ENCODE measurements at places on chromosomes 3 and 15.

DNA sequence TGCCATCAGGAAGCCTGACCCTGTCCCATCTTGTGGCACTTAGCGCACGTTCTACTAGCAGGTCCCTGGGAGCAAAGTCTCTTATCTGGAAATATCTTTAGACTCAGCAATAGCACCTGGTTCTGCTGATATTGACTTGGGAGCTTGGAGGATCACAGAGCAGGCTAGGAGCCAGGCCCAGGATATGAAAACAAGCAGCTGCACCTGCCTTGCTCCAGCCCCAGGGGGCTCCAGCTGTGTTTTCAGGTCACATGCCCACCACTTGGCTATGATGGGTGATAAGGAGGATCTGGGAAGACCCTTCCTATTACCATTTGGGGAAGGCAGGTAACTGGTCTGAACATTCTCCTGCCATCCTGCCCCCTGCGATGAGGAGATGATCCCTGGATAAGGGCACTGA is 87.8 kb downstream of the C3orf70 start:
- DNase-seq: no peak

DNA sequence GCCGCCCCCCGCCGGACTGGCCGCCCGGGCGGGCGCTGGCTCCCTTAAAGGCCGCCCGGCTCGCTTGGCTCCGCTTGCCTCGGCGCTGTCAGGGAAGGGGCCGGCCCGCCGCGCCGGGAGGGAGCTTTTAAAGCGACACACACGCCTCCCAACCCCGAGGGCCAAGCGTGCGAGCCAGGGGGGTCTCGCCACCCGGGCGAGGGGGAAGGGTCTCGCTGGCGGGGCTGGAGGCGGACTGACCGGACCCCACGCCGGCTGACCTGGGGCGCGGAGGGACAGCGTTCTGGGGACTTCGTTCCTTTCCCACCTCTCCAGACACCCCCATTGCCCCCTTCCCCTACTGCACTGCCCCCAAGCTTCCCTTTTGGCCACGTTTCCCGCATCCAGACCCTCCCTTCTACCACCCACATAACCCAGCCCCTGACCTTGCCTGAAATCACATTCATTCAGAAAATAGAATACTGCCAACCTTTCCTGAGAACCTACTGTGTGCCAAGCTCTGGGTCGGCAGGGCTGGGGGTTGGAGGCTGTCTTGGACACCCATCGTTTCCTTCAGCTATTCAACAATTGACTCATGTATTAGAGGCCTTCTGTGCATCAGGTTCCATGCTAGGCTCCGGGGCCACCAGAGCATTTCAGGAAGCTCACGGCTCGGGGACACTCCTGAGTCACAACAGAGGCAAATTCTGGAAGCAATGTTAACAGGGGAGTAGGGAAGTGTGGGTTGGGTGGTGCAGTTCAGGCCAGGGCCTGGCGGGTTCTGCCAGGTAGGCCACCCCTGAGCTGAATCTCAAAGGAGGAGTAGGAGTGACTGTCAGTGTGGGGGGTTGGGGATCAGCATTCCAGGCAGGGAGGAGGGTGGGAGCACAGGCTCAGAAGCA is at the start of gene INSYN1:
INSYN1 (minus strand) TSS at position 102 of the 881 bp plus-strand sequence. CDS start 2,221 bp downstream, outside the sequence.
- DNase-seq: no peak

DNA sequence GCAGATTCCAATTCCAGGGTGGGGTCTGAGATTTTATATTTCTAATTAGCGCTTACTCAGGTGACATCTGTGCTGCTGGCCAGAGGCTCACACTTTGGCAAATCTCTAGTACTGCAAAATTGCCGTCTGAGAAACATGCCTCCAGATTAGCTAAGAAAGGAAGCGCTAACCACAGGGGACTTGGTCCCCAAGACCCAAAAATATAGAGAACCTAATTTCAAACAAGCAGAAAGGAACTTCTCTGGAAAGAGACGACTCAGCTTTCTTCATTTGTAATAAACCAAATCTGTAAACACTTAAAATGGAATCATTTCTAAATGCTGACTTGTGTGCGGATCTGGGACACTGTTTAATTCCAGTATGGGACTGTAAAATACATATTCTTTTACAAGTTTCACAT is 55.7 kb downstream of the B3GNT5 start:
- DNase-seq: no peak

GRCh38 chr15:57692709-57693108 is 13.8 kb upstream of the POLR2M start:
- DNase-seq: no peak

DNA sequence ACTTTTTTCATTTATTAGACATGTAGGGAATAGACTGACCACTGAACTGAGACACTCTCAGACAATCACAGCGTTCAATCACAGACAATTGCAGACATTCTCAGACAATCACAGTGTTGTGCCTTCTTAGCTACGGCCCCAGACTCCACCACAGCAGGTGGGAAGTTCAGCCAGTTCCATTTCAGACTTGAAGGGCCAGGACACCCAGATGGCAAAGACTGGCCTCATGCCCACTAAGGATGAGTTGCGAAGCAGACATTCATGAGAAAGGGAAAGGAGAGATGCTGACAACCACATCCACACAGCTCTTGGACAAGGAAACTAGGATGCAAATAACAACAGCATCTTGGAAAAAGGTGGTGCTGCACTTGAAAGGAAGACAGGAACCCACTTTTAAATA is 21.9 kb upstream of the ALDH1L1 start:
- no peak for DNase-seq

DNA sequence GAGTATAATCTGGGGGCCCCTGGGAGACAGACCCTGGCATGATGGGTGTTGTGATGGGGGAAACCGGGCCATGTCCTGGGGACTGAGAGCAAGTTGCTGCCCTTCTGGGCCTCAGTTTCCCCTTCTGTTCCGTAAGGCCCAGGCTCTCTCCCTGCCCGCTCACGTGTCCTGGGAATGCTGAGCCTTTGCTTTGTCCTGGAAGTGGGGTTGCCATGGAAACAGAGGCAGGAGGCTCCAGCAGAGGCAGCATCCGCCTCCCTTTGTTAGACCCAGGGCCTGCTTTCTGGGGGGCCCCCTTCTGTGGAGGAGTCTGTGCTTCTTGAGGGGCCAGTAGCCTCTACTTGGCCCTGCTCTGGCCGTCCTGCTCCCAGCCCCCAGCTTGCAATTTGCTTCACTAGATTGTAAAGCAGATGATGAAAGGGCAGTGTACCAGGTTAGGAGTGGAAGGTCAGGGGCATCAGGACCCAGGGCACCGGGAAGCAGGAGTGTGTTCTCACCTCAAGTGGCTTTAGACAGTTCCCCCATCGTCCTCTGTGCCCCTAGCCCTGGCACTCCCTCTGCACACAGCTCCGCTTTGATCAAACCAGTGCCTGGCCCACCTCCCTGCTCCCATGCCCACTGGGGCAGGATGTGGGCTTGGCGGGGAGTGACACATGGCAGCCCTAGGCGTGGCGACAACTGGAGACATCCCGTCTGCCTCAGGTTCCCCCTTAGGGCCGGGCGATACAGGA is 105.6 kb downstream of the FBLN2 start:
- DNase-seq: peak; percentile 63

GRCh38 chr3:79161941-79162340 is 605.9 kb downstream of the ROBO1 start:
- DNase-seq: no peak

DNA sequence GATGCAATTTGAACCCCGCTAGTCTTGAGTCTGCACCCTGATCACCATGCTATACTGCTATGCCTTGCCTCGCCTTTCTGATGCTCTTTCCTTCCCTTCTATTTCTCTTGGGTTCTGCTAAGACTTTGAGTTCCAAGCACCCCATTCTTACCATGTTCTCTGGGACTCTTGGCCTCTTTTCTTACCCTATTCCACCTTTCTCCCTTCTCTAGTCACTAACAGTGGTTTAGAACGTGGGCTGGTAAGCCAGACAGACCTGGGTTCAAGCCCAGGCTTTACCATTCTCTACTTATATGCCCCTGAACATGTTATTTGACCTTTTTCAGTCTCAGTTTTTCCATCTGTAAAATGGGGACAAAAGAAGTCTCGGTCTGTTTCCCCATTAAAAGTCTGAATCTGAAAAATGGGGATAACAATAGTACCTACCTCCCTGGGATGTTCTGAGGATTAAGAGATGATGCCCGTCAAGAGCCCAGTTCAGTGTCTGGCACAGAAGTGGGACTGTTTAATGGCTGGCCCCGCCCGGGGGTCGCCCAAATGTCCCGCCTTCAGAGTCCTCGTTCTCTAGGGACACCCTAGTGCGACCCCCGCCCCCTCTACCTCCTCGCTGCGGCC is 376 bp downstream of the TADA3 start:
- no peak for DNase-seq

DNA sequence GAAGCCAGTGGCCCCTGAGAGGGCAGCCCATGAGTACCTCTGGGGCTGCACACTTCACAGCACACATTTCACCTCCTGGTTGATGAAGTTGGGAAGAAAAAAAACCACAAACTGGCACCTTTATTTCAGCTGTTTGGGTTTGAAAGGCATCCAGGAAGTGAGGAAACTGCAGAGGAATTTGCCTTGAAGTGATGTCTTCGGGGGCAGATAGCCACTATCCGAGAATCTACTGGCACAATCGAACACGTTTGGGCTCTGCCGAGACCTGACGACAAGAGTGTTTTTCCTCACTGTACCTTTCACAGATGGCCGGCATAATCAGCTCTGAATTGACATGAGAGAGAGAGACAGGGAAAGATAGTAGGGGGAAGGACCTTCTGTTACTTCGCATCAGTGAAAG is 59.7 kb downstream of the LRIG1 start:
- no peak for DNase-seq

GRCh38 chr15:25397100-25397499 is 41.7 kb downstream of the UBE3A start:
- no peak for DNase-seq

DNA sequence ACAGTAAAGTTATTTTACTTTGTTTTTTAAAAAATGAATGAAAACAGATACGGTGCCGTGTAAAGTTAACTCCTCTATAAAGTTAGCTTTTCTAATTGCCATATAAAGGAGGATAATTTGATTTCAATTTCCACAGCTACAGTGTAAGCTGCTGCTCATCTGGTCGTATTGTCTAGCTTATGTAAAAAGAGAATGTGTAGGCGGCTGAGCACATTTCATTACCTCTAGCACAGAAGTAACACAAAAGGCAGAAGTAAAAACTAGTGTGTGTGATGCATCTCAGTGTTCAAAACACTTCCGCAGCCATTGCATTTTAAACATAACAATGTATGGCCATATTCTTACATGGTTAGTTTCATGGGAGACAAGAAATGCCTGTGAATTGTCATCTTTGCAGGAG is 105.0 kb upstream of the P2RY1 start:
- DNase-seq: no peak

Measured in central memory CD4-positive, alpha-beta T cell (primary cell).